KBM-7 (cell line): ENCODE measurements at places on chromosomes 2 and 18.

DNA sequence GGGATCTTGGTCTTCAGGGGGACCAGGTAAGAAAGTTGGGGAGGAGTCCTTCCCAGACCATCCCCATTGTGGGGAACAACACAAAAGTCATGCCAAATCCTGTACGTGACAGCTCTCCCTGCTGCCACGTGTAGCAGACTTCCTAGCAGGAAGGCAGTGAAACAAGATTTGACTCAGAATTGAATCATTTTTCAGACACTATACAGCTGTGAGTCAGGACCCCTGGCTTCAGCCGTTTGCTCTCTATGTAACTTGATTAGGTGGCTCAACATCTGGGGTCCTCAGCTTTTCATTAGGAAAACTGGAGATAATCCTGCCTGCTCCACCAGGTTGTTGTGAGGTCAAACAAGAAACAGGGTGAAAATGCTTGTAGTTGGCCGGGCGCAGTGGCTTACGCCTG lies 32.9 kb upstream of the PDCL3 start:
- DNase-seq, result no peak

DNA sequence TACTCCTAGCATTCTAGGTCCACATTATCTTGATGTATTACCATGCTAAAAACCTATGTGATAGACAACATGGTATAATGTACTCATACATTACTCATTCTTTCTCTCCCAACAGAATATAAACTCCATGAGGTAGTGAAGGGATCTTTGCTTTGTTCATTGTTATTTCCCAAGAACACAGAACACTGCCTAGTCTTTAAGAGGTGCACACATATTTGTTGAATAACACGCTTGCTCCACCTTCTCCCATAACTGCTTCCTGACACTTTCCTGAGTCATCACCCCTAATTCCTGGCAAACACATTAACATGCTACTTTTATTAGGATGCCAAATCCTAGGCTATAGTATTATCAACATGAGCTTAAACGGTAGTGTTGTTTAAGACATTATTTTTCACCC lies 41.3 kb downstream of the REV1 start:
- no peak for DNase-seq

GRCh38 chr18:49590608-49591007 lies 28.8 kb downstream of the LIPG start:
- no peak for DNase-seq

GRCh38 chr2:33115196-33115595 lies 168.4 kb downstream of the LTBP1 start:
- no peak for DNase-seq

DNA sequence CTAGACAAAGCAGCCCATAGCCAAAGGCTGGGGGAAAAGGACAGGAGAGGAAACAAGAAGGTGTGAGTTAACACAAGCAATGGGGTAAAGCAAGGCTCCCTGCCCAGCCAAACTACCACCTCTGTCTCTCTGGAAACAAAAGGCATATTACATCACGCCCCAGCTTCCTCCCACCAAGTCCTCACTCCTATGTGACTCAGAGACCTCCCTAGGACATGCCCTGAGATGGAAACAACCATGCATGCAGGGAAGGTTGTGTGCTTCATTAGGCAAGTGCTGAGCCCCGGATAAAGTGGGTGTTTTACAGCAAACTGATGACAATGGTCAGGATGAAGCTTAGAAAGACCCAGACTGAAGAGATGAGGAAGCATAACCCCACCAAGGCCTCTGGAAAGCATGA lies 9.0 kb upstream of the ATRAID start:
- DNase-seq, result no peak

DNA sequence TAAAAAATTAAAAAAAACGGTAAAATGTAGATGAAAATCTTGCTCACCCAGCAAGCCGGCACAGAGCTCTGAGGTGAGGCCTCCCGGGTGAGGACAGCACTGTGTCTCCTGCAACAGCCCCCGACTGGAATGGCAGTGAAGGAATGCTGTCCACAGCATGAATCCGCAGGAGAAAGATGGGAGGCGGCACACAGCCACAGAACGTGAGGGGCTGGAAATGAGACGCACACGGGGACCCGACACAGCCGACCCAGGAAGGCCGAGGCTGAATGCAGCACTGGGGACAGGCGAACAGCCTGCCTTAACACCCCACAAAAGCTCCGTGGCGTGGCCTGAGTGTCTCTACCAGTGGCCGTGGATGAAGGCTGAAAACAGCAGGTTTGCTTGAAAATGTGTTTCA lies 34.7 kb downstream of the BOK start:
- no peak for DNase-seq

DNA sequence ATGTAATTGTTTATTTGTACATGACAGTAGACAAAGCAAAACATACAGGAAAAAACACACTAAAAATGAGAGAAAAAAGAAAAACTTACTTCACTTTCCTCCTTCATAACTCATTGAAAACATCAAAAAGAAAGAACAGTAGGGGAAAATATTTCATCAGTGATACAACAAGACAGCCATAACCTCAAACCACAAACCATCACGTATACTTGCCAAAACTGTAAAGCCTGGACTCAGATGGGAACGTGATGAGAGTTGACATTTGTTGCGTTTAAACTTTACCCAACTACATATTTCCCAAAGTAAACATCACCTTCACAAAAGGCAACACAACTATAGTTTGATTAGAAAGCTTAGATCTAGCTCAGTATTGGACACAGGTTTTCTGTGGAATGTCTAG lies 278.2 kb upstream of the COL3A1 start:
- no peak for DNase-seq

- DNase-seq, result no peak
These were observed 23.8 kb downstream of the RTTN start for GRCh38 chr18:70181725-70182124.

- no peak for DNase-seq
These were observed 8.0 kb upstream of the PTPN4 start for GRCh38 chr2:119751706-119752105.
